ENCODE measurements at places on chromosomes 3 and 15.

DNA sequence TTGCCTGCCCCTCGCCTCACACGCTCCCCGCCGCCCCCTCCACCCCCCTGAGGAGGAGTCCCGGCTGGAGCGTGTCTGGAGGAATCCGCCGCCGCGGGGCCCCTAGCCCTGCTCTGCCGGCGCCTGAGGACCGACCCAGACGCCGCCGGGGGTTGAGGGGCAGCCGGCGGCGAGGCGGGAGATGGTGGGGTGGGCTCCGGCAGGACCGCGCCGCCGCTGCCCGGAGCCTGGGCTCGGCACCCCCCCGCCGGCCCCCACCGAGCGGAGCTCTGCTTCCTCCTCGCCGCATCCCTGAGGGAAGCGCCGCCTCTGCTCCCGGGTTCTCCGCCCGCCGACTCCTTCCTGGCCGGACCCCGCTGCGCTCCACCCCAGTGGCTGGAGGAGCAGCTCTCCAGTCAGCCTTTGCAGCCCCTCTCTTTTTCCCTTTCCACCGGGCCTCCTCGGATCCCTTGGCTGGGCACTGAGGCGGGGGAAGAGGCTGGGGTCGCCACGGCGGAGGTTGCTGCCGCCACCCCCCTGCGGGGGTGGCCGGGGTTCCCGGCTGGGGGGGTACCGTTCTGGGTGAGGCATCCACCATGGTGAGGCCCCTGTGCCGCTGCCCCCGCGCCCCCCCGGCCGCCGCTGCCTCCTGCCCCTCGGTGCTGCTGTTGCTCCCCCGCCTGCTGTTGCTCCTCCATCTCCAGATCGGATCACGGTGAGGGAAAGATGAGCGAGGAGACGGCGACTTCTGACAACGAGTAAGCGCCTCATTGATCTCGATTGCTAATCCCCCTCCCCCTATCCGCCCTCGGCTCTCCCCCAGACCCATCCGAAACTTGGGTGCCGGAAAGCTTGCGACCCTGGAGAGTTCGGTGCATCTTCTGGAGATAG, at the start of gene SPRED1:
Gene SPRED1, plus strand, starts transcription at position 356 of the 870 bp plus-strand sequence. Its CDS starts 350 bp downstream, at position 706.
- DNase-seq: peak; percentile 50

DNA sequence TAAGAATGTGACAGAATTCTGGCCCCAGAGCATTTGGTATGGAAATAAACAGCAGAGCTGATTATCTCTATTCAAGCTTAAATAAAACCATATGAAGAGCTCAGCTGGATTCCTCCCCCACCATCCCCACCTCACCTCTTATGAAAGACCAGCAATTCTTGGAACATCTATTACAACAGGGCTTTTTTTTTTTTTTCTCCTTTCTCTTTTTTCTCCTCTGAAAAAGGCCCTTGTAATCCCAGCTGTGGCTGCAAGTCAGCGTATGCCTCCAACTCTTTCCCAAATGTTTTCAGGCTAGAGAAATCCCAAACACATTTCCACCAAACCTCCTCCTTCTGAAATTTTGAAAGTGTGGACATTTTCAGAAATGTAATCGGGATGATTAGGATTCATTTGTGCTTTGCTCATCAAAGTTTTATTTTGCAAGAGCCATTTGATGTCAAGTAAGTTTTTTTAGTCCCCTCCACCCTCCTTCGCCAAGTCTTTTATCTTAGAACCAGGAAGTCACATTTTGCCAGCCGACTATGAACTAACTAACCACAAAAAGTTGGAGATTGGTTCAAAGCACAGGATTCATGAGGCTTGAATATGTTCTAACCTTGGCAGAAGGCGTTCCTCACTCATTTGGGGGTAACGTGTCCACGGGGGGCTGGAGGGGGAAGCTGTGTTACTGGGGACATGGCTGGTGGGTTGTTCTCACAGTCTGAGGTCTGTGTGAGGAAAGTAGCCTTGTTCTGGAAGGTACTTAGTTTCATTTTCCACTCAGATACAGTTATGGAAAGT, 142.0 kb upstream of the PDZRN3 start:
- DNase-seq: no peak

GRCh38 chr15:91528801-91529200, 324.7 kb upstream of the SLCO3A1 start:
- no peak for DNase-seq

GRCh38 chr3:61154457-61155198, 96.6 kb downstream of the FHIT start:
- no peak for DNase-seq

DNA sequence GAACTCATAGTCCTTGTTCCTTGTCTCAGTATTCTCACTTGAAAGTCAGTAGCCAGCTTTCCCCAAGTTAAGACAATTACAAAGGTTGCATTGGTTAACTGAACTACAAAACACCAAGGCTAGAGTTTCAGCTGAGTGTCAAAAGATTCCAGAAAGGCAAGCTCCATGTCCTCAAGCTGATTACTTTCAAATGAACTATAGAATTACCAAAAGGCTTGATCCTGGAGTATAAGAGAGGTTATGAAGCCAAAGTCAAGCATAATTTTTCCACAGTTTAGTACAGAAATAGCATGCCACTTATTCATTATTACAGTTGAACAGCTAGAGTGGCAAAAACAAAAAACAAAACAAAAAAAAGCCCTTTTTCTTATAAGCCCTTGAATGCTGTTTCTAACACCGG, 51.9 kb downstream of the ZBTB20 start:
- DNase-seq: no peak

Data from H9 (cell line).